NCI-H510A (cell line): ENCODE measurements at places on chromosomes 6 and 20.

- DNase-seq: no peak
Observed at GRCh38 chr6:11143394-11144371, 32.2 kb upstream of the ERVFRD-1 start.

GRCh38 chr6:28537065-28537464, 11.4 kb downstream of the GPX5 start:
- DNase-seq: no peak

- DNase-seq: no peak
Observed at GRCh38 chr20:36320898-36321695, 15.0 kb downstream of the DLGAP4 start.

DNA sequence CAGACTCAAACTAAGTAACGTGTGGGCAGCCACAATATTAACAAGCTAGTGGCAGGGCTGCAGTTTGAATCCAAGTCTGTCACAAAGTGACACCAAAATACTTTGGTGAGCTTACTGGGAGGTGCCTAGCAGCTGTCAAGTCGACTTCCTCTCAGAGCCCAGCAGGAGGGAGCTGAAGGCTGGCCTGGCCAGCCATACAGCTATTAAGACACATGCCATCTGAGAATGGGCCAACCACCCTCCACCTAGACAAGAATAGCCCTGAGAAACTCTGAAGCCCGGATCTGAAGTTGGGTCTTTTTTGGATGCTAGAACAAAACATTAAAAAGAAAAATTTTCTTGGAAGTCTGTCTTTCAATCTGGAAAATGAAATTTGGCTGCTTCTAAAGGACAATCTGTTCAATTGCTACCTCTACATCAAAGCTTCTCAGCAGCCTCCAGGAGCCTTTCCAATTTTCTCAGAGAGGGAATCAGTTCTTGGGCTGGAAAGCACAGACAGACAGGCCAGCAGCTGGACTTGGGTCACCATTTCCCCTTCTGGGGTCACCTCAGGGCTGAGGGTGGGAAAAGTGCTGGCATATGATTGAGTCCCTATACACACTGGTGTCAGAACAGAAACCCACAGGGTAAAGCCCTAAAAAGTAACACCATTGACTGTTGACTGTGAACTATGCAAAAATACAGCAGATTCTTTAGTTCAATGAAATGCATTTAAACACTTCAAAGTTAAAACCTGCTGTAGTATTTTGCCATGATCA, 42.9 kb downstream of the UQCC1 start:
- no peak for DNase-seq

DNA sequence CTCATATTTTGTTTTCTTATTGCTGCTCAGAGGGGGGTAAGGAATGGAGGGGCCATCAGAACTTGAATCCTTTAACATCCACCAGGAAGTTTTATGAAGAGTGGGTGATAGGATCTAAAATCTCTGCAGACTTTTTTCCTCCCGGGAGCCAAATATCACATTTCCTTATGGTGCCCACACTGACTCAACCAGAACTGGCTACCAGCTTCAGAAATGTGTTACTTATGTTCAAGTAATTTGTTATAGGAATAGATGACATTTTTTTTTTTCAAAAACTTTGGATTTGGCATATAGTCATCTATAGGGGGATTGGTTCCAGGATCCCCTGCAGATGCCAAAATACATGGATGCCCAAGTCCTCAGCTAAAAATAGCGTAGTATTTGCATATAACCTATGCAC, 18.4 kb downstream of the LHFPL5 start:
- DNase-seq: no peak

- DNase-seq: no peak
Observed at GRCh38 chr6:149221774-149222070, 95.8 kb upstream of the TAB2 start.

- DNase-seq: no peak
Observed at GRCh38 chr6:16007146-16007545, 121.7 kb upstream of the MYLIP start.

- DNase-seq: peak; percentile 62
Observed at GRCh38 chr6:138692978-138693909, 80.3 kb upstream of the CCDC28A start.

DNA sequence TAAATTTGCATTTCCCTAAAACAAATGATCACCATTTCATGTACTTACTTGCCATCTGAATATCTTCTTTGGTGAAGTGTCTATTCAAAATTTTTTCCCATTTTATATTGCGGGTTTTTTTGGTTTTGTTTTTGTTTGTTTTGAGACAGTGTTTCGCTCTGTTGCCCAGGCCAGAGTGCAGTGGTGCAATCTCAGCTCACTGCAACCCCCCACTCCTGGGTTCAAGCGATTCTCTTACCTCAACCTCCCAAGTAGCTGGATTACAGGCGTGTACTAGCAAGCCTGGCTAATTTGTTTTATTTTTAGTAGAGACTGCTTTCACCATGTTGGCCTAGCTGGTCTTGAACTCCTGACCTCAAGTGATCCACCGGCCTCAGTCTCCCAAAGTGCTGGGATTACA, 9.1 kb upstream of the REPS1 start:
- DNase-seq: no peak

DNA sequence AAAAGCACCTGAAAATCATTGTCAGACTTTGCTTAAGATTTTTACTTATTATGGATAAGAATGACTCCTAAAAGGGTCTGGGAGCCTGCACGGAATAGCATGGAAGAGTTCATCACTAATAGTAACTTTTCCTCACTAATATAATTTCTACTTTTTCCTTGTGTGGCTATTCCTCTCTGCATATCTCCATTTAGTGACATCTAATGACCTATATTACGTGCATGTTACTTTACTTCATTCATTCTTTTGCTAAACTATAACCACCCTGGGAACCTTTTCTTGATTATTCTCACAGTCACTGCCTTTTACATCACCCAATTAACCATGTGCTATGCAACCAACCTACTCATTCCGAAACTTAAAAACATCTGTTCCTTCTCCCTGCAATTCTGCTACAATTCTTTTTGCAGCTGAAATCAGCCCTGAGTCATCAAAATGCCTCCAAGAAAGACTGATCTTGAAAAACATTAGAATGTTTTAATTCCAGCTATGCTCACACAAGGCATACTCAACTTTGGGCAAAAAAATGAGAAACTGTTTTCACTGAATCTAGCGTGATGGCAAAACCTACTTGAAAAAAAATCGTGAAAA, 313.3 kb downstream of the RNGTT start:
- DNase-seq: no peak

DNA sequence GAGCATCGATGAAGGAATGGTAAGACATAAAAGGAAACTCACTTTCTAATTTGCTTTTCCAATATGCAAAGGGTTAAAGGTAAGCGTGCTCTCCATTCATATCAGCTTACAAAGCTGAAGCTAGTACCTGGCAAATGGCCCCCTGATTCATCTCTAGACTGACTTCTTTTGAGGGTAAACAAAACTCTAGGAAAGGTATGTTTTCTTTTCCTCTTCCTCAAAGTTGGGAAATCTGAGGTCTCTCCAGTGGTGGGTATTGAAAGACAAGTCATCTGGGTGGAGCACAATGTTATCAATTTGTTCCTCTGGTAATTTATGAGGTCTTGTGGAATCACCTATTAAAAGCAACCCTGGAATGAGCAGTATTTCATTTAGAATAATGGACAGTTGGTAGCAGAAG, 7.9 kb upstream of the FBXO30 start:
- no peak for DNase-seq

DNA sequence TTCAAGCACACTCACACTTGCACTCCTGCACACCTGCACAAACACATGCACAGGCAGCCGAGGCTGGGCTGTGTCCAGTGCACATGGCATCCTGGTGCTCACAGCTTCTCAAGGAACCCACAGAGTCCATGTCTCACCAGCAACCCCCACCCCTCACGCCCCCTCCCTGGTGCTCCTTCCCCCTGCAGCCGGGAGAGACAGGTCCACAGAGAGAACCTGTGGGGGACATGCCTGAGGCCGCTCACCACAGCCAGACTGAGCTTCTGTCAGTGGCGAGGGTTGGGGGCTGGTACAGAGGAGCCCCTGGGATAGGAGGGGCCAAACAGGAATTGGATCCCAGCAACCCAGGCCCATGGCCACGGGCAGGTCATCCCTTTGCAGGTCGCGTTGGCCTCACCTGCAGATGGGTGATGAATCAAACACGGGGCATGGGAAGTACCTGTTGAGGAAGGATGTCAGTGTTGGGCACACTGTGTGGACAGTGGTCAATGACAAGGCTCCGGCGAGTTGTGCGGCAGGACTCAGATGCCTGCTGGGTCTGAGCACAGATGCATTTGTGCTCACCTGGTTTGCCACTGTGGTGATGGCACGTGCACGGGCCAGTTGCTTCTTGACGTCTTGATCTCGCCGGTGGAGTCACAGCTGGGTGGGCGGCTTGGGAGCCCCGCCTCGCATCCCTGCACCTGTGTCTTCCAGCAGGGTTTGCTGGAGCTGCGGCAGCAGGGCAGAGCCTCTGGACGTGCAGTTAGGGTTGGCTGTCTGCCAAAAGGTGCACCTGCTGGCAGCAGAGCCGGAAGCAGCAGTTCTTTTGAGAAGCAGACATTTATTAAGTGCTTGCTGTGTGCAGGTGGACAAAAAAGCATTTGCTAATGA, 113.0 kb downstream of the ERMARD start:
- peak; percentile 85 for DNase-seq

DNA sequence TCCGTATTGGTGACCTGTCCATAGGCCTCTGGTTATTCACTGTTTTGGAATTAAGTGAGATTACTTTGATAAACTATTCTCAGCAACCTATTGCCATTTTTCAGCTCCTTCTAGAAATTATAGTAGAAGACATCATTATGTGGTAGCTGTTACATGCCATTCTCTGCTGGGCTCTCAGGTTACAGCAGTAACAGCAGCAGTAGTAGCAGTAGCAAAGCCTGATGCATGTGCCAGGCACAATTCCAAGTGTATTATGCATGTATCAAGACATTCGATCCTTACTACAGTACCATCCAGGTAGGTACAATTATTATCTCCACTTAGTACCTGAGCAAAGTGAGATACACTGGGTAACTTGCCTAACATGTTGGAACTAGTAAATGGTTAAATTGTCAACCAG, 74.3 kb downstream of the RPS12 start:
- DNase-seq: no peak

GRCh38 chr6:50979171-50979525, 160.5 kb downstream of the TFAP2B start:
- DNase-seq: no peak

DNA sequence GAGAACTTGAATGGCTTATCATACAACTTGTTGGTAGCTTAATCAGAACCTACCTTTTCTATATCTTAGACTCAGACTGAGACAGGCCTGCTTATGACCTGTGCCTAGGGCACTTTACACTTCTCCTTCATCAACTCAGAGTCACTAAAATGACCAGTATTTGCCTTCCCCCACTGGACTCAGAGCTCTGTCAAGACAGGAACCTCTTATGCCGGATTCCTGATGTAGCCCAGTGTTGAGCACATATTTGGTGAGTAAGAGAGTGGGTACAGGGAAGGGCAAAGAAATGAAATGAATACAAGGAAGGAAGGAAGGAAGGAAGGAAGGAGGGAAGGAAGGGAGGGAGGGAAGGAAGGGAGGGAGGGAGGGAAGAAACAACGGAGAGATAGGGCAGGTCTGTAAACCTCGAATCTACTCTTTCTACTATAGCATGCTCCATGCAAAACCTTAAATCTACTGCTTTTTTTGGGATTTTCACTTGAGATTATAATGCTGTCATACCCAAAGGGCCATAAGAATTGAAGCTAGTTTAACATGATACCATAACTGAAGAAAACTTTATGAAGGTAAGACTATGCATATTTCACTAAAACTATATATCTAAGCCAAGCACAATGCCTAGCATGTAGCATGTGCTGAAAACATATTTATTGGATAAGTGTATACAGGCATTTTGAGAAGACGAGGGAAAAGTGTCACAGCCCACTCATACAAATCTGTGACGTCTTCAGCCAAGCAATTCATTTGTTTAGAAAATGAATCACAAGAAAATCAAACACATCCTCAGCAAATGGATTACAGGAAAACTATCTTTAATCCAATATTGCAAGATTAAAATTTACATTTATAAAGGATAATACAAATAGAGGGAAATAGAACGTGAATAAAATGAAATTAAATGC, 89.9 kb downstream of the RFX6 start:
- no peak for DNase-seq

- no peak for DNase-seq
Observed at GRCh38 chr6:32113386-32114352, 4.5 kb upstream of the TNXB start.

DNA sequence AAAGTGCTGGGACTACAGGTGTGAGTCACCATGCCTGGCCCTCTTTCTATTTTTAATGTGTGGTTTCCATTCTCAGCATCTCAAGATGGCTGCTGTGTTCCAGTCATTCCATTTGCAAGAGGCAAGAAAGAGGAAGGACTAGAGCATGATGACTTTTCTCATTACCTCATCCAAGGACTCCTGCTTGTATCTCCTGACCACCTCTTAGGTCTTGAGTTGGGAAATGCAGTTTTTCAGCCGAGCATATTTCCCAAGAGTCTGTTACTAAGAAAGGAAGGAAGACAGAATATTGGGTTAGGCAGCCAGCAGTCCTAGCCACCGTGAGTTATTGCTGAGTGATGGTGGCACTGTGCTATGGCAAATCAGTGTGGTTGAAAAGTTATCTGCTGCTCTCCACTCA, 108.4 kb upstream of the INSM1 start:
- DNase-seq: no peak

DNA sequence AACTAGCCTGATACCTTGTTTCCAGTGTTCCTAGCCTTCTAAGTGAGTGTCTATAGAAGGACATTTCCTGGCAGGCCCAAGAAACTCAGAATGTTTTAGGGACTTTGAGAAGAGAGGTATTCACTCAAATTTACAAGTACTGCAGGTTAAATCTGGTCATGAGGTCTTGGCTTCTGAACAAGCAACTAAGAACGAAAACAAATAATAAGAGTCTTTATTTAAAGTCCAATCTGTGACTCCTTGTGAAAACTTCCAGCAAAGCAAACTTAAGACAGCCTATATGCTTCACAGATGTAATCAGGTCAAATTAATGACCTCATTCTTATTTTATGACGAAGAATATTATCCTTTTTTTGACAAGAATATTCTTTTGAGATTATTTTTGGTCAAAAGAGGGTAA, 79.4 kb upstream of the PRSS16 start:
- DNase-seq: no peak

DNA sequence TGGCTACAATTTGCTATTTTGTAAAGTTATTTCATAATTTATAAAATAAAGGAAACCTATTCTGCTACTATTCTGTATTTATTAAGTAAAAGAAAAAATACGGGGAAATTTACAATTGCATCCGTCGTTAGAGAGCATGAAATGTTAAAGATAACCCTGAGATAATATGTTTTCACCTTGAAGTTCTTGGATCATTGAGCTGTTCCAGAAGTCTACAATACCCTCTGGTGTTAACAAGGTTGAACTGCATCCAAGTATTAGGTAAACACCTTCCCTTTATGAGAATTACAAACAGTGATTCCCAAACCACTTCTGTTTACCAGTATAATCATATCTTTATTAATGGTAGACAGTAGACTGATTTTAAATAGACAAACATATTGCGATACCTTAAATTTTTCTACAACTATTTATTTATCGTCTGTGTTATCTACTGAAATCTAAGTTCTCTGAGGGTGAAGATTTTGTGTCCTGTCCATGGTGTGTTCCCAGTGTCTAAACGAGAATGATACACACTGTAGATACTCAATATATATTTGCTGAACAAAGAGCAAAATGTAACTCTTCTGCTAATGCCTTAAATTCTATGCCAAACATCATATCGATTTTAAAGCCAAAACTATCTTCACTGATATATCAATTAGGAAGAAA, 28.2 kb downstream of the TBC1D32 start:
- no peak for DNase-seq
